Astrocyte of the hippocampus (primary cell): ENCODE measurements at places on chromosomes 5 and 9.

DNA sequence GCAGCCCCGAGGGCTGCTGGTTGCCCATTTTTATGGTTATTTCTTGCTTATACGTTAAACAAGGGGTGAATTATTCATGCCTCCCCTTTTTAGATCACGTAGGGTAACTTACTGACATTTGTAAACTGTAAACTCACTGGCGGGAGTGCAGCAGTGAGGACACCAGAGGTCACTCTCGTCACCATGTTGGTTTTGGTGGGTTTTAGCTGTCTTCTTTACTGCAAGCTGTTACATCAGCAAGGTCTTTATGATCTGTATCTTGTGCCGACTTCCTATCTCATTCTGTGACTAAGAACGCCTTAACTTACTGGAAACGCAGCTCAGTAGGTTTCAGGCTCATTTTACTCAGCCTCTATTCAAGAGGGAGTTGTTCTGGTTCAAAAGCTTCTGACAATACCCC, 155.0 kb upstream of the PRDM9 start:
- DNase-seq, result no peak

- peak; percentile 71 for DNase-seq
These were observed 92.7 kb downstream of the VCAN start for GRCh38 chr5:83564069-83564749.

DNA sequence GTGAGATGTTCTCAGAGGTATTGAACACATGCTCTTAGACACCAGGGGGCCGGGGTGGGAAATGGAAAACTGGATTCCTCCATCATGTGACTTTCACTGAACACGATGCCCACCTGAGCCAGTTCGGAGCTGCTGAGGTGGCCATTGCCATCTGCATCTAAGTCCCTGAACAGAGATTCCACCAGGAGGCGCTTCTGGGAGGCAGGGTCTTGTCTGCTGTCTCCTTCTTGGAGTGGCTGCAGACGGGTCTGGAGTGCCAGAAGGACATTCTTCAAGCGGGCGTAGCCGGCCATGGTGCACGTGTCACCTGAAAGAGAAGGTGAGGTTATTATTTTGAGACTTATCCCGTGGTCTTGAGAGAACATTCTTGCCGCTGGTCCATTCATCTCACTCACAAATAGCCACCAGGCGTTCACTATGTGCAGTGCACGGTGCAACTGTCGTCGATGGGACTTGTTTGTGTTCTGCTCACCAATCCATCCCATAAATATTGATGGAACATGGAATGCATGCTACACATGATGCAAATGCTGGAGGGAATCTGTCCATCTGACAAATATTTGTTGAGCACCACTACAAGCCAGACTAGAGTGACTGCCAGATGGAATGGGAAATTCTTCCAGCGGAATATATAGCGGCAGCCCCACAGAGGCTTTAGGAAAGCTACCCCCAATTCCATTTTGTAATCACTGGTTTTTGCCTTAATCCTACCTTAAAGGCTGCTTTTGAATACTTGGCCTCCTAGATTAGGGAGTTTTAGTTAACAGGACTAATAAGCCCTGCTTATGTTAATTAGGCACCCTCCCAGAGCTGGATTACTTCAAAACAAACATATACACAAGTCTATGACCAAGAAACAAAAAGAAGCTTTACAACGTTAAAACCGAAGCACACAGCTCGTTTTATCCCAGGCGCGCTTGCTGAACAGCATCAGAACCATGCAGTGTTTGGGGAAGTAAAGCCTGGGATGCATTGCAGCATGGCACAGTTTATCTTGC, 264.8 kb downstream of the HSPA4 start:
- no peak for DNase-seq

- DNase-seq, result peak; percentile 64
These were observed 457.9 kb upstream of the PTGER4 start for GRCh38 chr5:40221796-40222195.

GRCh38 chr5:115394531-115394930, 98.1 kb upstream of the CCDC112 start:
- no peak for DNase-seq
